ENCODE measurements at places on chromosomes 16 and 17.

DNA sequence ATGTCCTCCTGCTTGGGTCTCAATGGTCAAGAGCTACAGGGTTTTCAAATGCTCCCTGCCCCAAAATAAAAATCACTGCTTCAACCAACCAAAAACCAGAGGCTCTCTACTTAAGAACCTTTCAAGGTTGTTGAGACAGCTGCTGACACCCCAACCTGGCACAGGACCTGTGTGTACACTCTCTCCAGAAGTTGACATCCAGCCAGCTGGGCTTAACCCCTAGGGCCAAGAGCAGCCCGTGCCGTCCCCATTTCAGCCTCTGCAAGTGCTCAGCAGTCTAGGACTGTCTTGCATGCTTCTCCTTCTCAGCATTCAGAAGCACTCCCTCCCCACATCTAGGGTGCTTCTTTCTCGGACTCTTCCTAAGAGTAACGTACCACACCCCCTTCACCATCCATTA is 59.0 kb upstream of the TRAP1 start:
- no peak for DNase-seq

GRCh38 chr17:77312786-77313599 is 172.2 kb downstream of the SEC14L1 start:
- no peak for DNase-seq

DNA sequence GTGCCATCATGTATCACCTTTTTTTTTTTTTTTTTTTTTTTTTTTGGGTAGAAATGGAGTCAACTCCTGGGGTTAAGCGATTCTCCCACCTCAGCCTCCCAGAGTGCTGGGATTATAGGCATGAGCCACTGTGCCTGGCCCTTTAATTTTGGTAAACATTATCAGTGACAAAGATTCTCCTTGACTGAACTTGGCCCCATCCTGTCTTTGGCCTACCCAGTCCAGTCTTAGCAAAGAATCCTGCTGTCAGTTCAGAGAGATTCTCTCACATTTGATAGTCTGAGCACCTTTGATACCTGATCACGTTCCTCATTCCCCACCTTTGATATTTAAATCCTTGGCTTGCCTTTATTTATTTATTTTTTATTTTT is 11.5 kb downstream of the RAD51C start:
- DNase-seq = no peak

DNA sequence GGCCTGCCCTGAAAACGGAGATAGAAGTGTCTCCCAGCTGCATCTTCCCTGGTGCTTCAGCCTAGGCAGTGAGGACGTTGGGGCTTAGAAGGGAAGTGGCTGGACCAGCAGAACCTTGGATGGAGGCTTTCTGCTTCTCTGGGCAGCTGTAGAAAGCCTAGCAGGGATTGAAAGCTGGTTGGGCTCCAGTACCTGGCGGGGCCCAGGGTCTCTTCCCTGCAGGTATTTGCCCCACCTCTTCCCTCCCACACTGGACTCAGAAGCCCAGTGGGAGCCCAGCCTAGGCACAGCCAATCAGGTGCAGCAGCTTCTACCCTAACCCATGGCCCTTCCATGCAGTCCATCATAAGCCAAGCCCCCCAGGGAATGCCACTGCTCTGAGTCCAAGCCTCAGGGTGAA is 190.3 kb upstream of the IRX6 start:
- no peak for DNase-seq

DNA sequence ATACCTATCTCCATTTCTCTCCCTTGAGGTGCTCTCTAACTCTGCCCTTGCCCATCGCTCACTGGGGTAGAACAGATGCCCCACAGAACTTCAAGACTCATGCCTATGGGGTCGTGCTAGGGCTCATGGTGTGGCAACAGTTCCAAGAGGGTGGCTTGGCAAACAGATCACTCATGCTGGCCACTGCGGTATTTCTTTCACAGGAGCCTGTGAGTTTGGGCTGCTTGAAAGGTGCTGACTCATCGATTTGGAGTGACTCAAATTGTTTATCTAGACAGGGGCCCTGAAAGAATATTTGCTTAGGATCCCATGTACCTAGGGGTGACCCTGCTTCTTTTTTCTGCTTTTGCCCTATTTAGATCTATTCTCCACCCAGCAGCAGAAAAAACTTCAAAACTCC is 69.9 kb downstream of the IRX5 start:
- DNase-seq = no peak

GRCh38 chr16:83389751-83390150 is 418.0 kb upstream of the HSBP1 start:
- no peak for DNase-seq

- DNase-seq = no peak
Observed at GRCh38 chr16:55508941-55509931, at the start of gene LPCAT2. LPCAT2 (plus strand) TSS chr16:55509072; CDS start chr16:55509182, 110 bp downstream.

DNA sequence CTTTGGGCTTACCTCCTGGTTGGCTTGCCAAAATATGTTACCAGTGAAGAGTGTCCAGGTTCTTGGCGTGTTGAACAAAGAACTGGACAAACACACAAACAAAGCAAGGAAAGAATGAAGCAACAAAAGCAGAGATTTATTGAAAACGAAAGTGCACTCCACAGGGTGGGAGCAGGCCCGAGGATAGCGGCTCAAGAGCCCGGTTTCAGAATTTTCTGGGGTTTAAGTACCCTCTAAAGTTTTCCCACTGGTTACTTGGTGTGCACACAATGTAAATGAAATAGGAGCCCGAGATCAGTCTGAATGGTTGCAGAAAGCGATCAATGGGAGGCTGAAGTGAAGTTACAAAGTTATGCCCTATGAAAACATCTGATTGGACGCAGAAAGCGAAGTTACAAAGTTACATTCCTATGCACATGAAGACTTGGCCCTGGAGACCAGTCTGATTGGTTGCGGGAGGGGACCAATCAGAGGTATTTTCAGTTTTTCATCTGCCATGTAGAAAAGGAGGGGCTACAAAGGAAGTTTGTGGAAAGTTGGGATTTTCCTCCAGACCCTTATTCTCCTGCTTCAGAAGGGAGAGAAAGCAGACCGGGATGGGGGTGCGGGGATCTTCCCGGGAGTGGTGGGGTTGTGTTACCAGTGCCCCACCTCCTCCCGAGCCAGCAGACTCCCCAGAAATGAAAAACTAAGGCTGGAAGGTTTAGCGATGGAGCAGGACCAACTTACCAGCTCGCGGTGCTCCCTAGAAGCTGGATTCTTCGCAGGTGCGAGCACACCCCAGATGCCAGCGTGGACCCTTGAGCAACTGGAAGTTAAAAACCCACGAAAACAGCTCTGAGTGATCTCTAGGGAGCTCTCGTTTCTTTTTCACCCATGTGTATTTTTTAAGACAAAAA is at the start of gene SLFN12:
Gene SLFN12, minus strand, starts transcription at position 325 of the 899 bp plus-strand sequence. CDS start 9,472 bp downstream, outside the sequence.
- no peak for DNase-seq

DNA sequence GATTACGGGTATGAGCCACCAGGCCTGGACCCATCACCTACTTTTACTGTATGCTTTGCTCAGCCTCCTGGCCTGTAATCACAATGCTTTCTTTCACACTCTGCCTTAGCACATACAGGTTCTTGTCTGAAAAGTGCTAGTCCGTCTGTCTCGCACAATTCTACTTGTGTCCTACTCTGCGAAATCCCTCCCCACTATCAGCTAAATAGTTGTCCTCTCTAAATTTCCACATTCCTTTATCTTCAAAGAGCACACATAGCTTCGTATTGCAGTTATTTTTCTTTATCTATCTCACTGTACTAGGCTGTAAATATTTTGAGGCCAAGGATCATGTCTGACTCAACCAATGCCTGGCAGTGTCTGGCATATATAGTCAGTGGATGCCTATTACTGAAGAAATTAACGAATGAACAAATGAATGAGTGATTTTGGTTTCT is 38.5 kb upstream of the ETV4 start:
- no peak for DNase-seq

DNA sequence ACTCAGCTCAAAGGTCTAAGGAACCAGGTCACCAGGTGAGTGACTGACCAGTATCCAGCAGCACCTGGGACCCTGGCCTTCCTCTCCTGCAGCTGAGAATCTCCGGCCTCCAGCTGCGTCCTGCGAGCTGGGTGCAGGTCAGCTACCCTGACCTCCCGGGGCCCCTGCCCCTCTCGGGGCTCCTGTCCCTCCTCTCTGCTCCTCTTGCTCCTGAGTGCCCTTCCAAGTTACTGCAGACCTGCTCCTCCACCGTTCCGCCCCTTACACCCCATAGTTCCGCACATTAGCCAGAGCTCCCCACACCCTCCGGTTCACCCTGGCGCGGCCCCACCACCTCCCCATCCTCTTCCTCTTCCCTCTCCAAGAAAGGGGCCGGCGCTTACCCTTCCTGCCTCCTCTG is 10.6 kb downstream of the FOXJ1 start:
- DNase-seq = no peak

GRCh38 chr17:42246515-42246914 is 29.7 kb downstream of the STAT5B start:
- no peak for DNase-seq

Measured in activated CD8-positive, alpha-beta memory T cell treated with anti-CD3 and anti-CD28 coated beads for 1 hour (primary cell).